ENCODE measurements at places on chromosomes 6 and 20.
A peak's percentile ranks its signal among the peaks of the same experiment; 100 is the strongest.

DNA sequence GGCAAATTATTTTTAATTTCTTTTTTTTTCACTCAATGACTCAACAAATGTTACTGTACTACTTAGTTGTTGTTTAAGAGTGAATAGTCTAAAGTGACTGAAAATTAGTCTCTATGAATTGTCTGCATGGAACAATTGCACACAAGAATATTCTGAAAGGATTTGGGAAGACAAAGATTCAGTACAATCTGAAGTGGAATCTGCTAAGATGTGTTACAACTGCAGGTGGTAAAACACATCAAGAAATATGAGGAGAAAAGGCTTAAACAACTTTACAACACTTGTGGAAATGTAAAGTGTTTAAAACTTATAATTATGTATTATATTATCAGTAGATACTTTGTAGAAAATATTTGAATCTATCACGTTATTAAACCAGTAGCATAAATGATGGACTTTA lies 193.4 kb downstream of the WDR27 start:
- no peak for DNase-seq

- no peak for DNase-seq
Measured at GRCh38 chr6:22972771-22973170, 403.4 kb downstream of the HDGFL1 start.

- no peak for DNase-seq
Measured at GRCh38 chr6:149885888-149886287, 12.0 kb downstream of the RAET1E start.

DNA sequence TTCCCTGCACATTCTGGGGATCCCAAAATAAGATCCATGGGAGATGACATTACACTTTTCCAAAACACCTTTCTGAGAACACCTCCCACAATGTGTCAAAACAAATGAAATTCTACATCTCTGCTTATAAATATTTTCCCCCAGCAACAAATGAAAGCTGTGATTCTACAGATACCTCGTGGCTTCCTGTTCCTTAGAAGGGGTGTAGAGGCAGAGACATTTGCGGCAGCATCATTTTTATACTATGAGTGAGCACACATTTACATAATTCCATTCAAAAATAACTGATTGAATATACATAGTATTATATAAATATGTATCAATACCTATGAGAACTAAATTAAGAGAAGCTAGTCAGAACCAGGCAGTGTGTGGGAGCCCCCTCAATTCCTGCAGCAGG lies 213.9 kb upstream of the JARID2 start:
- no peak for DNase-seq

DNA sequence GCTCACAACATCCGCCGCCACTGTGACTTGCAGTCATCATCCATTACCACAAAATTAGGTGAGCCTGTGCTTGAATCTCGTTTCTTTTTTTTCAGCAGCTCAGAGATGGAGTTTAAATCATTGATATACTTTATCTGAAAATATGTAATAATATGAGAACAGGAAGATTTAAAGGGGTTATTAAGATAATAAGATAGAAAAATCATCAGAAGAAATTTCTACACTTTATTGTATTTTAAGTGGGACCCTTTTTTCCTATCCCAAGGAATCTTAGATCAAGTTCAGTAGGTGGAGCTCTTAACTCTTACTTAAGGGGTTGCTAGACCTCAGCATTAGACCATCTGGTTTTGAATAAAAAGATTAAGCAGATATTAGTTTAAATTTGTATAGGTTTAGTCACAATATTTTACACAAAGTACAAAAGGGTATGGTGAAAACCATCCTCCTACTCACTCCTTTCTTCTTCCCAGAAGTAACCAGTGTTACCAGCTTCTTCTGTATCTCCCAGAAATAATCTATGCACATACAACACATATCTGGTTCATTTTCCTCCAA lies 9.4 kb upstream of the NCOA7 start:
- DNase-seq = peak; percentile 35

DNA sequence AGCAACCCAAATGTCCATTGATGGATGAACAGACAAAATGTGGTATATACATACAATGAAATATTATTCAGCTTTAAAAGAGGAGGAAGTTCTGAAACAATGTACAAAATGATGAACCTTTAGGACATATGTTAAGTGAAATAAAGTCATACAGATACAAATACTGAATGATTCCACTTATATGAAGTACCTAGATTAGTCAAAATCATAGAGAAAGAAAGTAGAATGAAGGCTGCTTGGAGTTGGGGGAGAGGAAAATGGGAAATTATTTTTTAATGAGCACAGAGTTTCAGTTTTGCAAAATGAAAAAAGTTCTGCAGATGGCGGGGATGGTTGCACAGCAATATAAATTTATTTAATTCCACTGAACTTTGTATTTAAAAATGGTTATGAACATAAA lies 12.4 kb downstream of the COL19A1 start:
- DNase-seq = no peak

- no peak for DNase-seq
Measured at GRCh38 chr6:90121982-90122381, 174.7 kb downstream of the BACH2 start.

DNA sequence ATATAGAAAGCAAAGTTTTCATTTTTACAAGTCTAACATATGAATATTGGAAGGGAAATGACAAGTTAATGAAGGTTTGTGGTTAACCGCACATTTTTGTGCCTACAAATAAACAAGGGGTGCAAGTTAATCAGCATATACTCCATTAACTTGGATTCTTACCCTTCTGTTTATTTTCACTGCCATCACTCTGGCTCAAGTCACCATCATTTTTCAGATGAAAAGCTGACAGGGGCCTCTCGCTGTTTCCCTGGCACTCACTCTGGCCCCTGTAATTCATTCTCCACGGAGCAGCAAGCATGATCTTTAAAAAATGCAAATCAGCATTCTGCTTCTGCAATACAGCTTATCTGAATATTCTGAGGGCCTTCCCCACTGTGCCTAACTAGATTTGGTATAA lies 29.8 kb downstream of the APCDD1L start:
- no peak for DNase-seq

DNA sequence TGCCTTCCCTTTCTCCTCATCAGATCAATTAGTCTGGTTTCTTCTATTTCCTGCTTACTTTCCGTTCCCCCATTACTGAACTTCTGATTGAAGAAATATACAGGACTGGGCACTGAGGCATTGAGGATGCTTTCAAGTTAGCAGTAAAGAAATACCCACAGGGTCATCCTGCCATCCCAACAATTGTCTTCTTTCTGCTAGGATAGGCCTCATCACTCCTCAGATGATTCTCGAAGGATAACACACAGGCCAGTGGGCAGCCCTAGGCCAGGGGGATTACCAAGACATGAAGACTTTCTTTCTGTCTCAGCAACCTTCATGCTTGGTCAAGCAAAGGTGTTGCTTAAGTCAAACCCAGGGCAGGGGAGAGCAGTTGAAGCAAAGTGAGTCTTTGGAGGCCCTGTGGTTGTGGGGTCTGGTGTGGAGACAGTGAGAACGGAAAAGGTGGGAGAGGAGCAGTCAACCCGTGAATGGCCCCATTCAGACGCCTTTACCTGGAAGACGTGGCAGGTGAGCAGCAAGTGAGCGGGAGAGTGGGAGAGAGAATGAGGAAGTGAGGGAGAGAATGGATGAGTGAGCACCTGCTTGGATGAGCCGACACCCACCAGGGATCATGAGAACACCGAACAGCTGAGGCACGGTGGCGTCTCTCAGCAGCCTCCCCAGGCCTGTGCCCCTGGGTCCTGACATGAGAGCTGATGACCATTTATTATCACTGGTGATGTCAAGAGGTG lies 462.9 kb downstream of the PREX1 start:
- DNase-seq = no peak

DNA sequence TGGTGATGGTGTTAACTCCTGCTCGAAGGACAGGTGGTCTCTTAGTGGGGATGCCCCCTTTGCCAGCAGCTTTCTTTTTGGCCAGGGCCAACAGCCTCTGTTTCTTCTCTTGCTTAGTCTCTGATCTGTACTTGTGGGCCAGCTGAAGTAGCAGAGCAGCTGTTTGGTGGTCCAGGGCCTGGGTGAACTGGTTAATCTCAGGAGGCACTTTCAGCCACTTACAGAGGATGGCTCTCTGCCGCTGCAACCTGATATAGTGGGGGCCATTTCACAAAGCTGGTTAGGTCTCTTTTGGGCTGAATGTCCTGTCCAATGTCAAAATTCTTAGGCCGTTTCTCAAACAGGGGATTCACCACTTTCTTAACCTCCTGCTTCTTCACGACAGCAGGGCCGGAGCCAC lies 23.2 kb upstream of the LOC128125822 start:
- no peak for DNase-seq

- DNase-seq = no peak
Measured at GRCh38 chr6:45640081-45640491, 262.4 kb upstream of the SUPT3H start.

GRCh38 chr20:45828589-45828988 lies 1.5 kb upstream of the TNNC2 start:
- no peak for DNase-seq

- DNase-seq = no peak
Measured at GRCh38 chr6:131741688-131742393, 31.0 kb upstream of the CTAGE9 start.

- no peak for DNase-seq
Measured at GRCh38 chr6:33875141-33875581, 71.4 kb upstream of the MLN start.

DNA sequence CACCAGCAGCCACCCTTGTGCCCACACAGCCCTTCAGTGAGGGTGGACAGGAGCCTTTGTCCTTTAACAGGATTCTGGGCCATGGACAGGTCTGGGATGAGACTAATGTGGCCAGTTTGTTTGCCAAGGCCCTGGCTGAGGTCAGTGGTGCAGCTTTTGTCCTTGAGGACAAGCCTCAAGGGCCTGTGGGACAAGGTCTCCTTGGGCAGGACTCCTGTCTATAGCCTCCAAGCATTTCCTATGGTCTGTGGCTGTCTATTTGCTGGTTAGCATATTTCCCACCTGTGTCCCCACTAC lies 44.1 kb downstream of the SUN5 start:
- DNase-seq = no peak

- DNase-seq = peak; percentile 36
Measured at GRCh38 chr6:106125925-106126435, 39.8 kb downstream of the PRDM1 start.

GRCh38 chr20:32358883-32359632 lies 927 bp downstream of the ASXL1 start:
- DNase-seq = peak; percentile 77

DNA sequence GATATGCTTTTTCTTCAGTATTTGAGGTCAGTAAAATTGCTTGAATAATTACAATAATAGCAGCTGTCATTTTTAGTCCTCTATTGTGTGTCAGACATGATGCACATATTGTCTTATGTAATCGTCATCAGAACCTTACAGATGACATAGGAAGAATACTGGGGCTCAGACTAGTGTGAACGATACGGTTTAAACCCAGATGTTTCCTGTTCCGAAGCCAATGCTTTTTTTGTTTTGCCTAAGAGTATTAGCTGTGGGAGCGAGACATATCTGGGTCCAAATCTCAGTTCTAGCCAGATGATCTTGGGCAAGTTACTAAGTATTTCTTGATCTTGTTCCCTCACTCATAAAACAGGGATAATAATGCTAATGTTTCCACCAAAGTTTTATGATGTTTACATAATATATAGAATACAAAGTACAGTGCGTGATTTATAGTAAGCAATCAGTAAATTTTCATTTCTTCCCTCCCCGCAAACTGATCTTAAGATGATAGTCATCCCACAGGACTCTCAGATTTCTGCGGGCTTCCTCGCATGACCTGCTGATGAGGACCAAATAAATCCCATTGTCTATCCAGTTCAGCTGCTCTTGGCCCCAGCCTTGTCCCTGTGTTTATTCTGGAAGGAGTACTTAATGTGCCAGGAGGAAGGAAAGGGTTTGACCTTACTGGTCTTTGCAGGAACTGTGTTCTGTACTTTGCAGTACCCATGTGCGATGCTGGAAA lies 98.2 kb downstream of the CAP2 start:
- no peak for DNase-seq

GRCh38 chr6:487956-488355 lies 96.4 kb downstream of the IRF4 start:
- no peak for DNase-seq

- no peak for DNase-seq
Measured at GRCh38 chr6:70738028-70738427, 70.3 kb downstream of the SMAP1 start.

- no peak for DNase-seq
Measured at GRCh38 chr6:56647172-56647762, 4.6 kb upstream of the DST start.

DNA sequence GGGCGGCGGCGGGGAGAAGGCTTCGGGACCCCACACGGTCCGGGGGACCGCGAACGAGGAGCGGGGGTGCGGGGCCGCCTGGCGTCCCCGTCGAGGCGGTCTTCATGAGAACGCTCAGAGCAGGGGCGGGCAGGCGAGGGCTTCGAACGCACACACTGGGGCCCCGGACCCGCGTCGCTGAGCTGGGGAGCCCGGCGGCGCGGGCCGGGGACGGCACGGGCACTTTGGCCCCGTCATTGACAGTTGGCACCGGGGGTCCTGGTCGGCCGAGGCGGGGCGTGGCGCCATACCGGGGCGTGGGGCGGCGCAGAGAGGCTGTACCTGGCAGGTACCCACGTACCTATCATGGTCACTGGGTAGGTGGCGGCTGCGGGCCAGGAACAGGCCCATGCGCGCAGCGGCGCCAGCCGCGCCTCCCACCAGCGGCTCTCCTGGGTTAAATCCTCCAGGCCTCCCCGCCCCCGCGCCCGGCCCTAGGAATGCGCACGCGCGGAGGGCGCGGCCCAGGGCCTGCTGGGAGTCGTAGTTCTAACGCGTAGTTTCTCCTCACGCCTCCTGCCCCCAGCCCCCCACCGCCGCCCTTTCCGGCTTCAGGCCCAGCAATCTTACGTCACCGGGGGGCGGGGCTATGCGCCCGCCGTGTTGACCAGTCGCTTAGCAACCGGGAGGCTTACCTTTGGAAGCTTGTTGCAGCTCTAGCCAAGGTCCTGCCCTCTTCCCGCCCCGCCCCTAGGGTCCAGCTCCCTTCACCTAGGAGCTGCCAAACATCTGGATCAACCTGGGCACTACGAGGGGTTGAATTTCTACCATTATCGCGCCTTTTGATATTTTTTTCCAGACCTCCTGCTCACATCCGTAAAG lies at the start of the genes PACRG and PRKN:
Gene PACRG (plus strand): TSS at position 653 of the 861 bp plus-strand sequence.
Gene PRKN (minus strand): TSS at position 445 of the 861 bp plus-strand sequence.
- DNase-seq = peak; percentile 98

DNA sequence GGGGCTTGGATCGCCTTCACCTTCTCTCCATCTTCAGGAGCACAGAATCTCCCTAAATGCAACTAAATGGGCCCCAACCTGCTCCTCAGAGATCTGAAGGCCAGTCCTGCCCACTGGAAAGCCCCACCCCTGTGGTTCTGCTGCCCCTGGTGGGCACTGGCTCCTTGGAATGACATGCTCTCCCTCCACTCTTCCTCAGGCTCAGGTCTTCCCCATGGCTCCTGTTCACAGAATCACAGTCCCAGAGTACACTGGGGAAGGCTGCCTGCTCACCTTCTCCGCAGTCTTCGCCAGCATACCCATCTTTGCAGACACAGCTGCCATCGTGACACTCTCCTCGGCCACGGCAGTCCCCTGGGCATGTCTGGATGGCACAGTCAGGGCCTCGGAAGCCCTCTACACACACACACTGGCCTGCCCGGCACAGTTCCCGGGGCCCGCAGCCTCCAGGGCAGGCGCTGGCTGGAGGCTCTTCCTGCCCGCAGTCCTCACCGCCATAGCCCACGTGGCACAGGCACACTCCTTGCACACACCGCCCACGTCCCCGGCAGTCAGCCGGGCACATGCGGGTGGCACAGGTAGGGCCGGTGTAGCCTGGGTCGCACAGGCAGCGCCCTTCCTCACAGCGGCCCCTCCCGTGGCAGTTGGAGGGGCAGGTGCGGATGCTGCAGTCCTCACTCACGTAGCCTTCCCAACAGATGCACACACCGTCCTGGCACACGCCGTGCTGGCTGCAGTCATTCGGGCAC lies 13.6 kb downstream of the TNXB start:
- DNase-seq = no peak
